ENCODE measurements at places on chromosomes 4 and X.

GRCh38 chr4:175784986-175785525 lies 27.0 kb downstream of the GPM6A start:
- DNase-seq: no peak

DNA sequence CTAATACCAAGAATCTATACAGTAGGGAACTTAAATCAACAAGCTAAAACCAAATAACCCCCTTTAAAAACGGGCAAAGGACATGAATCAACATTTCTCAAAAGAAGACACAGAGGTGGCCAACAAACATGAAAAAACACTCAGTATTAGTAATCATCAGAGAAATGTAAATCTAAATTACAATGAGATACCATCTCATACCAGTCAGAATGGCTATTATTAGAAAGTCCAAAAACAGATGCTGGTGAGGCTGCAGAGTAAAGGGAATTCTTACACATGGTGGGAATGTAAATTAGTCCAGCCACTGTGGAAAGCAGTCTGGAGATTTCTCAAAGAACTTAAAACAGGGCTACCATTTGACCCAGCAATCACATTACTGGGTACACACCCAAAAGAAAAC lies 167.8 kb downstream of the PACRGL start:
- DNase-seq: no peak

- DNase-seq: no peak
These were observed 40.2 kb upstream of the HS3ST1 start for GRCh38 chr4:11468901-11469300.

DNA sequence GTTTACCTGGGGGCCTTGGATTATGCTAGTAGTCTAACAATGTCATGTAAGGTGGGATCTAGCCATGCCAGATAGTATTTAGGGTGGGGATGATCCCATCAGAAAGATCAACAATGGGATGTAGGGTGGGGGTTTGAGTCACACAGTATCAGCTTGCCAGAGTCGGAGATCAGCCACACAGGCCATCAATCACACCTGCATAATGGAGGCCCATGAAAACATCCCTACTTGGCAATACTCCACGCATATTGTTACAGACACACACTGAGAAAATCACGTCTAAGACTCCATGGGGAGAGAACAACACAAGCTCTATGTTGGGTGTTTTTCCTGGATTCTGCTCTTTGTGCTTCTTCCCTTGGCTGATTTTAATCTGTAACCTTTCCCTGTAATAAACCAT lies 49.5 kb upstream of the SLC25A4 start:
- no peak for DNase-seq

GRCh38 chr4:20248155-20248558 lies 3.5 kb upstream of the SLIT2 start:
- DNase-seq: no peak

DNA sequence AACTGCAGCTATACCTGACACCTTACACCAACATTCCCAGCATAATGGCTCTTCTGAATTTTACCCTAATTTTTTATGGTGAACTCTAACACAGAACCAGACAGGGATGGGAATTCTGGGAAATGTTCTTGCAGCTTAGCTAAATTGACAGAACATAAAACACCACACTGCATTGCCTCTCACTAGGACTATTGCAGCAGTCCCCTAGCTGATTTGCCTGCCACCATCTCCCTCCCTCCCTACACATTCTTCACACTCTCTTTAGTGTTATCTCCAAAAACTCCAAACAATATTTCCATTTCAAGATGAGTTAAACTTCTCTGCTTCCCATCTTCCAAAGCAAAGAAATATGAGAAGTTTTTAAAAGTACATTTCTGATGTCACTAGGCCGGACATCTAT lies 733.9 kb upstream of the INTU start:
- no peak for DNase-seq

DNA sequence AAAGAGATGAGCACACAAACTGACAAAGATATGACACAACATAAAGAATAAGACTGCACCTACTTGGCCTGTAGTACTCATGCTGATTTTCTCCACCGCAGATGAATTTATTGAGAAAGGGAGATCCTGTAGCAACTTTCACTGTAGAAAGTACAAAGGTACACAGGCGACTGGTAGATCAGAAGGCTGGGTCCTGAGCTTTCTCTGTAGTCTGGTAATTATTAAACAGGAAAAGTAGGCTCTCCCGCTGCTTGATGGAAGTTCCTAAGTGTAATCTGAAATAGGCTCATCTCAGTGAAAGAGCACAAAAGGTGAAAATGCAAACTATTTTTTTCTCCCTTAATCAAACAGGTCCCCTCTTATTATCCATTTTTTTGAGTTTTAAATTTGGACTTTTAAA lies at the start of gene ADH6:
ADH6 (minus strand) TSS at position 175 of the 400 bp plus-strand sequence; CDS start at position 81, 94 bp downstream.
- DNase-seq: no peak

GRCh38 chrX:1361275-1361674 lies 24.7 kb downstream of the IL3RA start:
- no peak for DNase-seq

DNA sequence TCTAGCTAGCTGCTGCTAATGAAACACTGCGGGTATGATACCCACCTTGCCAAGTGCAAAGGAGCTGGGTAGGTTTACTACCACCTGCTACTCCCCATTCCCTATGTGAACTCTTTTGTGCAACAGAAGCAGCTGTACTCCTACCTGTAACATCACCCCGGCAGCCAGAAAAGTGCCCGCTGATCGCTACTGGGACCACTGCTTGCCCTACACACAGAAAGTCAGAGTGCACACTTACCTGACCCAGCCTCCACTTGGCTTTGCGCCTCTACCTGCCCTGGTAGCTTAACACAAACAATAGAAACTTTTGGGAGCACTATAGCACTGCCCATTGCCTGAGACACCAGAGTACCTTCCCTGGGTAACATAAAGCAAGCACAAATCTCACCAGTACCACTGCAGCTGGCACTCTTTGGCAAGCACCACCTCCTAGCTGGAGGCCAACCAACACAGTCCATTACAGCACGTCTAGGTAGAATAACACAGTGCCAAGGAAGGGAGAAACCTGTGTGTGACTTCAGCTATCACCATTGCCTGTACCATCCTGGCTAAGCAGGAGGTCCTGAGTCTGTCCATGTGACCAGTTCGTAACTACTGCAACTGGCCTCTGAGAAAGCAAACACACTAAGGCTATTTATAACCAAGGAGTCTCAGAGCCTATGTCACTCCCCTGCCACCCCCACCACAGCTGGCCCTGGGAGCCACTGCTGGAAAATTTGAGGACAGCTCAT lies 80.1 kb downstream of the CENPC start:
- DNase-seq: no peak

- DNase-seq: no peak
These were observed 104.1 kb downstream of the ASB9 start for GRCh38 chrX:15165832-15166231.

- DNase-seq: no peak
These were observed 2.7 kb downstream of the PCDH10 start for GRCh38 chr4:133151691-133152329.

- DNase-seq: no peak
These were observed 72.1 kb downstream of the PARM1 start for GRCh38 chr4:75004755-75005668.

- no peak for DNase-seq
These were observed 265.3 kb downstream of the PCDH18 start for GRCh38 chr4:137267024-137267423.

DNA sequence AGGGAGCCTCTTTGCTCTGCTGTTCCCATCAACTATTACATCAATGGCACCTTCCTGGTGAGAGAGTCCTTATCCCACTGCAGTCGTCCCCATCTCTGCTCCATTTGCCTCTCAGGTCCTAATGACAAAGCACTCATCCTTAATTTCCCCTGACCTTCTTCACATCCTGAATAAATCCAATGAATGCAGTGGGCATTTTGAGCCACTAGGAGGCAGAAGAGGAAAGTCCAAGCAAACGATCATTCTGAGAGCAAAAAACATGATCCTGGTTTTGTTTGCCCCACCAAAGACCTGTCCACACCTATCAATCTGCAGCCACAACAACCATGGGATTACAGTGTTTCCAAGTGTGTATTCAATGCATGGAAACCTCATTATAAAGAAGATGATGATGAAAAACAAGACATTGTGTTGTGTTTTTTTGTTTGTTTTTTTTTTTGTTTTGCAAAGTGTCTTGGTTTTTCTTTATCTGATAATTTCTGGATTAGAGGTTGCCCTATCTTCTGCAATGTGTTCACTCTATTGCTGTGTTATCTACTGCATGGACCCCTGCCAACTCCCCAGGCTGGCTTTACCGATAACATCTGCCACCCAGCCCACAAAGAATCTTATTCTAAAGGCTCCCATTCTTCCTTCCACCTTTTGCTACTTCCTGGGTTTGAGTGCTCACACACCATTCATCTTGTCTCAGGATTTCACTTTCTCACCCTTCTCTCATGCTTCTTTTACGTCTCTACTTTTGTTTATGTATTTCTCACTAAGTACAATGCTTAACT lies 207.2 kb downstream of the NLGN4X start:
- DNase-seq: no peak

DNA sequence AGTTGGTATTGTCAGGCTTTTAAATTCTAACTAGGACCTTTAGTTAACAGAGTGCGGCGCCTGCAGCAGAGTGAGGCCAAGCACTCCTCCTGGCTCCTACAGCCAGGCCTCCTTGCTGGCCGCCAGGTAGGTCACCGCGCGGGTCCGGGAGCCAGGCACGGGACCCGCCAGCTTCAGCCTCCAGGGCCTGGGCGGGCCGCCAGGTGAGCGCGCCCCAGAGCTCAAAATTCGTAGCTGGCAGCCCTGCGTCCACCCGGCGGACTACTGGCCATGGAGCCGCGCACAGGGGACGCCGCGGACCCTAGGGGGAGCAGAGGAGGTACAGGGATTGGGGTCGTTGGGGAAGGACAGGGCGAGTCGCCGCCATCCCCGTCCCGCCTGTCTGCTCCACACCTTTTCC lies at the start of gene MAGIX:
MAGIX (plus strand) TSS at position 139 of the 400 bp plus-strand sequence; CDS start at position 271, 132 bp downstream.
- no peak for DNase-seq

DNA sequence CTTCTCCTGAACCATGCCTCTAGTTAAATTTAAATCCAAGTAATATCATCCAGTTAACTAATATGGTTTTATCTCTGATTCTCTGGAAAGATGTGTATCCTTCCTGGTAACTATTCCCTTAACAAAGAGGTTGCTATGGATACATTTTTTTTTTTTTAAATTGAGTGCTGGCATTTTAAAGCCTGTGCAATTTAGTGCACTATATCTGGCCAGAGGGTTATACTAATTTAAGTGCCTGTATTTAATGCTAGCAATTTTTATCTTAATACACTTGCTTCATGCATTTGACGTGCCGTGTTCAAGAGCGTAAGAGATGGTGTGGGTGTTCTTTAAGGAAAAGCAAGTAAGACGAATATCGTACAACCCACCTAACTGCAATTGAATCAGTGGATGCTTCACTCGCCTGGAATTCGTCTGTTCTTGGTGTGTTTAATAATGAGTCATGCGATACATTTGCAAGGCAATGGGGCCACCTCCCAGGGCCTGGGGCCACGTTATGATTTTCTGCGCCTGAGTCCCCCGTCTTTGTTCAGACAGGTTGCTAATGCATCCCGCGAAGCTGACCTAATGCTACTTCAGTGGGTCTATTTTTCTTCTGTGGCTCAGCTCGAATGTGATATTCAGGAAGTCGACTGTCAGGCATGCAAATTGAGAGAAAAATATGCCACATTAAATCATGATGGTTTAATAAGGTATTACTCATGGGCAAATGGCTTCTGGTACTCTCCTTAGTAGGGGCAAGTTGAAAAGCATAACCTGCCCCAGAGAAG lies 14.2 kb upstream of the MID1 start:
- DNase-seq: no peak

DNA sequence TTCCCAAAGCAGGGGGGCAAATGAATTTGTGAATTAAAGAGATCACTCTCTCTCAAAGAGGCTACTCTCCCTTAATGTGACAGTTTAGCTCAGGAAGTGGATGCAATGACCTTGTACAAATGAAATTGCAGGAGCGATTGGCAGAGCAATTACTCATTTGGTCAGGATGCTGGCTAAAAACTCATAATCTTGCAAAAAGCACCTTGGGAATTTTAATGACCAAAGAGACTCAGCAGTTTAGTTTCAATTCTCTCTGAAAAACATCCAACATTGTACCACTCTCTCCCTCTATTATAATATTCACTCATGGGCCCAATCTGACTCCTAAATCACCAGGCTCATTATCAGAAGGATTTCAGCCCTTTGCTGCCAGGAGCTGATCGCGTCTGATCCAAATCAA lies 26.1 kb downstream of the PDGFC start:
- no peak for DNase-seq

- no peak for DNase-seq
These were observed 5.5 kb downstream of the PPP2R2C start for GRCh38 chr4:6466756-6467381.

DNA sequence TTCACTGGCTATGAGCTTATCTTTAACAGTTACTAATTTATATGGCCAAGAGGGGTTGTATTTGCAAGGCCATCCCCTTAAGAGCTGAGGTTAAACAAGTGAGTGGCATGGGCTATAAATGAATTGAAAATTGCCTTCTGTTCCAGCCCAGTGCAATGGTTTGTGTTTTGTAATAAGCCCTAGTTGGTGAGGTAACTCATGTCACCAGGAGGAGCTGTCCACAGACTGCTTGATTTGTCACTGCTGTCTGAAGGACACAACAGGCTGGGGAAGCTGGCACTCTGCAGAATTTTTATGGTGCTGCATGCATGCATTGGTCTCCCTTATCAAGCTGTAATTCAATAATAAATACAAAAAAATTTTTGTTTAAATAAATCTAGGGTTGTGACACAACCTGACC lies 223.8 kb downstream of the IL1RAPL2 start:
- no peak for DNase-seq

DNA sequence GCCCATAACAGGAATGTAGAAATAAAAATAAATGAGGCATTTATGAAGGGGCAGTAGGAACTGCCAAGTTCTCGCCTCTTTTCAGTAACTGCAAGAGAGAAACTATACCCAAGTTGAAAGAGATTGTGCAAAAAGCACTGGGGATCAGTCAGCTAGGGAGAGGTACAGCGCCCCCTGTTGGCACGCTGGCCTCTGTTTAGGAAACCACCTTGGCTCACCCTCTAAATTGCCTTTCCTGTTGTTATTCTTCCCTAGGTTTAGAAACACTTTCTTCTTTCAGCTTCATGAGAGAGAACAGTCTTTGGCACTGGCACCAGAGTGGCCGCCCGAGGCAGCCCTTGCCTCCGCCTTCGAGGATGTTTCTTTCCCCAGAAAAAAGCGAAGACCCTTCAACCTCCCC lies 348.5 kb downstream of the MID1IP1 start:
- peak; percentile 47 for DNase-seq

DNA sequence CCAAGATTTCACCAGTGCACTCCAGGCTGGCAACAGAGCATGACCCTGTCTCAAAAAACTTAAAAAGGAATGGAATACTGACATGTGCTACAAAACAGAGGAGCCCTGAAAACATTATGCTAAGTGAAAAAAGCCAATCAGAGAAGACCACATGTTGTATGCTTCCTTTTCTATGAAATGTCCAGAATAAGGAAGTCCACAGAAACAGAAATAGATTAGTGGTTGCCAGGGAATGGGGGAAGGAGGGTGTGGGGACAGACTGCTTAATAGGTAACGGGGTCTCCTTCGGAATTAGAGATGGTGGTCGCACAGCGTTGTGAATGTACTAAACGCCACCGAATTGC lies 30.1 kb upstream of the KIAA0232 start:
- DNase-seq: no peak
